ENCODE measurements at places on chromosomes 4 and X. TPM values are rescaled to one million over a fixed set of nuclear protein-coding genes. Genes with fewer than 3 reads are reported as not detected.

- peak; percentile 9 for DNase-seq
These were observed 526.6 kb downstream of the PACRGL start for GRCh38 chr4:21226637-21227538.

DNA sequence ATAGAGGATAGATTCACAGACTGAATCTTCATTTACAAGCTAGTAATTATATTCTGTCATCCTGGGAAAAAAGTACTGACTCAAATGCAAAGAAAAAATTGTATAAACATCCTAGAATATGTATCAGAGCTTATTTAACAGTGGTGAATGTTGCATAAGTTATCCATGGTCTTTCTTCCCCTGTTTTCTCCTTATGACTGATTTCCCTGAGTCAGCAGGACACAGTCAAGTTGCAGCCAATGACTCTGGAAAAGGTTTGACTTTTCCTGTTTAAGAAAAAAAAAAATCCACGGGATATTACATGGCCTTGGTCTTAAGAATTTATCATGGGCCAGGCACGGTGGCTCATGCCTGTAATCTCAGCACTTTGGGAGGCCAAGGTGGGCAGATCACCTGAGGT lies 36.5 kb downstream of the INPP4B start:
- peak; percentile 6 for DNase-seq

- no peak for DNase-seq
These were observed 7.4 kb downstream of the CFAP97 start for GRCh38 chr4:185196437-185196836.

DNA sequence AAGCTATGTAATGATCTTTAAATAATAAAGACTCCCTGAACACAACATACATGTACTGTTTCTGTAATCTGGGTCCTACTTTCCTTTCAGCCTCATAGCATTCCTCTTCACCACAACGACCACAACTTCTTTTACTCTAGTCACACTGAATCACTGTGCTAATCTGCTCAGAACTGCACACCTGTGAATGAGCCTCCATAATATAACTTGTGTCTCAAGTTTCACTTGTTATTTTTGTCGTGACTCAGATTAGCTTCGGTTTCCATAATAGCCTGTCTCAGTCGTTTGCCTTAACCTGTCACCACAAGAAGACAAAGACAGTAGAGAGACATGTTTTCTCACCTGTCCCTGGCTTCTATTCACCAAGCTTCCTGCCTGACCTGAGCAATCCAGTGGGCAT lies 61.8 kb downstream of the MAGED1 start:
- DNase-seq: no peak

DNA sequence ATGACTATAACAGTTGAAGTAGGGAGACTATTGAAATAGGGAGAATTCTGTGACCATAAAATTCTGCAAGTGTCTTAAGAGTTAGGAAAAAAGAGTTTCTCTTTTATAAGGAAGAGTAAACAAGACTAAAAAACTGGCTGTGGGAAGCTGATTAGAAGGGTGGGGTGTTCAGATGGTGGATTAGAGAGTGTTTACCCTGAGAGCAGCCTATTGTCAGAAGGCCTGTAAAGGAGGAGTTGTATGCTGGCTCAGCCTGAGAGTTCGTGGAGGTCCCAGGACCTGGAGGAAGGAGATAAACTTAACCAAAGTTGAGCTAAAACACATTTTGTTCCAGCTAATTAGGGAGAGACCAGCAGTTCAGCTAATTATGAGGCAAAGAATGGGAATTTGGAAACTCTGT lies 629.7 kb downstream of the PCDH7 start:
- DNase-seq: no peak

KIAA1210 gene
- 0.18 TPM for total RNA-seq

DNA sequence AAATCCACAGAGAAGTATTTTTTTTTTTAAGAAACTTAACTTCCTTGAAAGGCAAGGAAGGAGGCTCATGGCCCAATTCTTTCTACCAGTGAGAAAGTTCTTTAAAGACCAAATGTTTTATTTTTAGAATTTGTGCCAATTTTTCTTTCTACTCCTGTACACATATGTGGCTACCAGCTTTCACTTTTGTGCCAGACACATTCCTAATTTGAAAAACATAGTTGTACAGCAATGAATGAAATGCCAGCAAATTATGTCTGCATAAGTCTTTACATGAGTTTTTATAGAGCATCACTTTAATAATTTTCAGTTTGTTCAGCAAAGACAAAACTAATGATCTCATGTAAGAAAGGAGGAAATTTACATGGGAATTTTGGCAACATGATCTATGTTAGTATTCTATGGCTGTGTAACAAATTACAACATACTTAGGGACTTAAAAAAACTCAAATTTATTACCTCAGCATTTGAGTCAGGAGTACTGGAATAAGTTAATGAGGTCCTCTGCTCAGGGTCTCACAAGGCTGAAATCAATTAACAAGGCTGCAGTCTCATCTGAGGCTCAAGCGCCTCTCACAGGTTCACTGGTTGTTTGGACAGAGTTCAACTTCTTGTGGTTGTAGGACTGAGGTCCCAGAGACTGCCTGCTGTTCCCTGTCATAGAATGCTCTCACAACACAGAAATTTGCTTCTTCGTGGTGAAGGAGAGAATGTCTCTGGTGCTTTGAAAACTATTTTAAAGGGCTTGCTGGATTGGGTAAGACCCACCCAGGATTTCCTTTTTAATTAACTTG lies 678.2 kb upstream of the FAM241A start:
- peak; percentile 71 for DNase-seq

DNA sequence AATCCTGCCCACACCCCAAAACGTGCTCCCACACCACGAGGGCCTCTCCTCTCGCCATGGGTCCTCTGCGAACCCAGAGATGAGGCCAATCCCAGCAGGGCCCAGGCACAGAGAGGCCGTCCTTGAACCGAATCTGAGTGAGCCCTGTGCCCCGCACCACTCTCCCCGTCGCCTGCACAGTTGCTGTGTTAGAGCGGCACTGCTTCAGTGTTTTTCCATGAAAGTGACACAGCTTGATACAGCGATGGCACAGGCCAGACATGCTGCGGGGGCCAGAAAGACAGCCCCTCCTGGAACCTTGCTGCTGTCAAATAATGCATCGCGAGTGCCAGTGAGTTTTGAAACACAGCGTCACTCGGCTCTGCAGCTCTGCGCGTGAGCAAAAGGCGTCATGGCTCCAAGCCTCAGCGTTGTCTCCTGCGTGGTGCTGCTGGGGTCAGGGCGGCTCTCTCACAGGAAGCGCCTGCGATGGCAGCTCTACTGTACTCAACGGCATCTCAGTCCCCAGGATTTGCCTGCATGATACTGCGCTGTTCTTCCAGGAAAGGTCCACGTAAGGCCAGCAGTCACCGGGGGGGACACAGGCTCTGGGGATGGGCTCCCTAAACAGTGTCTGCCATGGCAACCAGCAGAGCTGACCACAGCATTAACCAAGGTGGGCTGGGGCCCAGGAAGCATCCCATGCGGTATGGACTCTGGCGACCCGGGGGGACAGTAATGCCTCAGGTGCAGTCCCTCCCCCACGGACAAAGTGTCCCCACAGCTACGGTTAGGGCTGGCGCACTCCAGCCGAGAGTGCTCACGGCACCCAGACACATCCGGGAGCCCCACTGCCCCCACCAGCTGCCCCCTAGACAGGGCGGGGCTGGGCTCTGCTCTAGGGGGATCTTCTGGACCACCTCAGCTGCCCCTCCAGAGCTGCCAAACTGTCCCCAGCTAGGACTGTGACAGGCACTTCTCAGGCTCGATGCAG lies 63.1 kb downstream of the ACOX3 start:
- no peak for DNase-seq

DNA sequence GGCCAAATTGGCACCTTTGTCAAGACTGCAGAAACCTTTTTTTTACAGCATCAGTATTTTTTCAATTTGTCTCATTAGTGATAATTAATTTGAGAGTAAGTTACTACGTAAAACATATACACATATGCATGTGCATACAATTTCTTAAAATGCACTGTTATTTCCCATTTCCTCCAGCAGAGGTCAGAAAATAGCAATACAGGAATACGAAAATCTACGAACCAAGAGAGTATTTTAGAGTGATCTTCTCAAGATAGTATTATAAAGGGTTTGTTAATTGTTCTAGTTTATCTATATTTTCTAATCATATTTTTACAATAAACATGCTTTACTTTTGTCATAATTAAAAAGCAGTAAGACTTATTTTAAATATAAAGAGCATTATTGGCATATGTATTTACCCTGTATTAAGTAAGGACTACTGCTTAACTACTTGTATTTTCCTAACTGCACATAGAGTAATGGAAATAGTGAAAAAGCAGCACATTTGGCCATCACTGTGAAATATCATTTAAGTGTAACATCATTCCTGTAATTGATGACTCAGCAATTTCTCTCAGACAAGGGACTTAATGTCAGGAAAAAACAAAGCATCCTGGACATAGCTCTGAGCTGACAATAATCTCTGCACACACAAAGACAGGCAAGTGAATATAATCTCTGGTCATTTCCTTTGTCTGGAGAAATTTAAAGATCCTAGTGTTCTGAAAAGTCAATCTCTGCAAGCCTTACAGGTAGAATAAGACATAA lies 45.6 kb downstream of the MAOB start:
- DNase-seq: peak; percentile 31

GRCh38 chr4:77155631-77156452 lies 1.2 kb upstream of the CCNG2 start:
- DNase-seq: peak; percentile 52

CCDC158 gene
- total RNA-seq: 0.18 TPM

DNA sequence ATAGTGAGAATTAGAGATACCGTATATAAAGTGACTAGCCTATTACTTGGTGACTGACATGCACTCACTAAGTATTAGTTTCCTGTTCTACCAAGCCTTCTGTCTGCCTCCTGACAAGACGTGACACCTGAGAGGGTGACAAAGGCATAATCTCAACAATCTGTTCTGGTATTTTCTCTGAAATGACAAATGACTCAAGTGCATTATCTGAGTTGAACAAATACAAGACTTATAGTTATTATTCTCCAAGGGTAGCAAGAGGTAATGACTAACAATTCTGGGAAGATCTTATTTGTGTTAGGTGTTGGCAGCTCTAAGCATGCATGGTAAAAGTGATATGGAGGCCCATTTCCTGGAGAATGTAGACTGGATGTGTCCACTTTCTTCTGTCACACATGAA lies 60.6 kb downstream of the SYTL5 start:
- DNase-seq: no peak

- DNase-seq: no peak
These were observed 11.7 kb upstream of the MAEA start for GRCh38 chr4:1277667-1278665.

NIPAL1 gene
- total RNA-seq: 2.2 TPM

DSPP gene
- under 0.01 TPM for total RNA-seq

WDR1 gene
- 97.0 TPM for total RNA-seq

- no peak for DNase-seq
These were observed 2.3 kb downstream of the SOWAHB start for GRCh38 chr4:76895619-76896018.

H2BW2 gene
- total RNA-seq: not detected

GRCh38 chr4:79446145-79446544 lies 38.1 kb upstream of the GK2 start:
- no peak for DNase-seq

DNA sequence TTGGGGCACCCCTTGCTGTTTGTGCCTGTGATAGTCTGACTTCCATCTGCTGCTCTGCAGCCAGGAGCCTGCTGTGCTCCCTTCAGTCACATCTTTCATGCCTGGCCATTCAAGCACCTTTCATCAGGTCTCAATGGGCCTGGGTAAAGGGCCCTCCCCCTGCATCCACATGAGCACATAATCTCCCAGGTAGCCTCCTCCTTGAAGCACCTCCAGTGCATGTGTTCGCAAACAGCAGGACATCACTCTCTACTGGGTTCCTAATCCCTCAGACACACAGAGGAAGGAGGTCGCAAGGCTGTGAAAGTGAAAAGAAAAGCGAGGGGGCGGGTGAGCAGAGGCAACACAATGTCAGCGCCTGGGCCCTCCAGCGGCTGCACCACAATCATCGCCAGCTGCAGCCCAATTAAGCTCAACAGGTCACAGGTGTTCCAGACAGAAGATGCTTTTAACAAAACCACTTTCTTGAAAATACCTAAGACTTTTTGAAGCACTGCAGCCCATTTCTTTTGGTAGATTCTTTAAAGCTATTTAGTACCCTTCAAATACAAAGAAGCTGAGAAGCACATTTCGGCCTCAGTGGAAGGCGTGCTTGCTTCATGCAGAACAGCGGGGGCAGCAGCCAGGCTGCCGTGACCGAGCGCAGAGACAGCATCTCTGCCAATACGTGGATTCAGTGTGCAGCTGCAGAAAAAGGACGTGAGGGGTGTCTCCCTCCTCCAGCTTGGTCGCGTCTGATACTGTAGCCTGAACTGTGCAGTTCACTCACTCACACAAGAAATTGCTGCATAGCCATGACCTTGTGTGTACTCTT lies 92.2 kb upstream of the SPRY1 start:
- DNase-seq: peak; percentile 88

- DNase-seq: peak; percentile 94
These were observed 114.3 kb upstream of the TEX13C start for GRCh38 chrX:125205133-125205917.

TAF7L gene
- total RNA-seq: 0.09 TPM

SNCA gene
- 16.5 TPM for total RNA-seq

BTC gene
- 7.1 TPM for total RNA-seq

DNA sequence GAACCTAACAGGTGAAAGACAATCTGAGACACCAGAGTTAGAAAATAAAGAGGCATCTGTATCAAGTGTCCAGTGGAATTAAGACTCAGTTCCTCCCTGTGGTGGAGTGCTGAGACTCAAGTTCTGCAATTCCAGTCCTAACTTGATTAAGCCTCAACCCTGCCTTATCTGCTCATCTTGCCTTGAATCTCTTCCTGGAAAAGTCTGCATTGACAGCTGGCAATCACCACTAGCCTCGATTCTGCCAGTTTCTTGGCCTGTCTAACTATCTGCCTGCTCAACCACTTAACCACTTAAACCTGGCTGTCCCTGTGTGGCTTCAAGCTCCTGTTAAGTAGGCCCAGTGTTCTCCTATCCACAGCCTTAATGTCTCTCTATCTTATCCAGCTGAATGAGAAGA lies 22.4 kb upstream of the NEIL3 start:
- no peak for DNase-seq

GRCh38 chrX:17475449-17476217 lies 100.6 kb downstream of the NHS start:
- no peak for DNase-seq

DNA sequence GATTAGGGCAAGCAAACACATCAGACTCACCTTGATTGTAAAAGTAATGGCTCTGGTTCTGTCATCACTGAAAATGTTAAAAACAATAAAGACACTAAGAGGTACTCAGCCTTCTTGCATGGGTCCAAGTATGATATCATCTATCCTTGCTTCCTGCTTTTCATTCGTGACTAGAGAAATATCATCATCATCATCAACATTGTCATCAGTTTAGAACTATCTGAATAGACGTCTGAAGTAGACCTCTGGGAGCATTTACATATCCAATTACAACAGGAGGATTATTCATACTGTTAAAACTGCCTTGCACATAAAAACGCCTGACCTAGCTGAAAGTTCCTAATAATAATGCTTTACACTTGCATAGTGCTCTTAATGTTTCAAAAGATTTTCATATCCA lies 9.8 kb upstream of the FRAS1 start:
- peak; percentile 28 for DNase-seq

- DNase-seq: peak; percentile 16
These were observed 11.1 kb downstream of the APEX2 start for GRCh38 chrX:55011294-55011693.

RASGEF1B gene
- total RNA-seq: 6.0 TPM

- DNase-seq: peak; percentile 80
These were observed 15.1 kb downstream of the SLC2A9 start for GRCh38 chr4:10006231-10006600.

NDNF gene
- total RNA-seq: 12.0 TPM
